ENCODE measurements at places on chromosomes 12 and 14.

- DNase-seq: no peak
Measured at GRCh38 chr12:79083181-79083580, 218.6 kb downstream of the SYT1 start.

GRCh38 chr14:34978444-34978843, 4.3 kb upstream of the SRP54 start:
- no peak for DNase-seq

- no peak for DNase-seq
Measured at GRCh38 chr12:14326699-14327098, 38.8 kb upstream of the ATF7IP start.

- DNase-seq: no peak
Measured at GRCh38 chr12:88946372-88946997, 366.2 kb upstream of the KITLG start.

- no peak for DNase-seq
Measured at GRCh38 chr14:65164068-65164824, 61.9 kb upstream of the MAX start.

GRCh38 chr12:97556302-97556779, 93.7 kb downstream of the RMST start:
- no peak for DNase-seq

GRCh38 chr12:93763746-93764147, 86.6 kb downstream of the CRADD start:
- no peak for DNase-seq

- DNase-seq: no peak
Measured at GRCh38 chr14:23670481-23670880, 34.3 kb downstream of the DHRS2 start.

DNA sequence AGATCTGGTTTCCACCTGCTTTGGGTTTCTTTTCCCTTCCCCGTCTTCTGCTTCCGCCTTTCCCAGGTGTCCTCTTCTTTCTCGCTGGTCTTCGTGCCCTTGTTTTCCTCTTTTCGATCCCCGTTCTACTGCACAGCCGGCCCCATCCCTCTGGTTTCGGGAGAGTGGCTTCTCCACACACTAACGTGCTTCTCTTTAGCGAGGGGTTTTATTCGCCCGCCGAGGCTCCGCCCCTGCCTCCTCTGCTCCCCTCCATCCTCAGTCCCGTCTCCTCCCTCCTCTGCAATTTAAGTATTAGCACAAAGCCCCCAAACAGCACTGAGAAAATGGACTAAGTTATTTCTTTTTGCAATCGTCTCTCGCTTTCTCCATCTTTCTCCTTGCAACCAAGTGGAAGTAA, at the start of gene SLC7A8:
Gene SLC7A8, minus strand, starts transcription at position 182 of the 400 bp plus-strand sequence. CDS start 746 bp downstream, outside the sequence.
- DNase-seq: peak; percentile 7

DNA sequence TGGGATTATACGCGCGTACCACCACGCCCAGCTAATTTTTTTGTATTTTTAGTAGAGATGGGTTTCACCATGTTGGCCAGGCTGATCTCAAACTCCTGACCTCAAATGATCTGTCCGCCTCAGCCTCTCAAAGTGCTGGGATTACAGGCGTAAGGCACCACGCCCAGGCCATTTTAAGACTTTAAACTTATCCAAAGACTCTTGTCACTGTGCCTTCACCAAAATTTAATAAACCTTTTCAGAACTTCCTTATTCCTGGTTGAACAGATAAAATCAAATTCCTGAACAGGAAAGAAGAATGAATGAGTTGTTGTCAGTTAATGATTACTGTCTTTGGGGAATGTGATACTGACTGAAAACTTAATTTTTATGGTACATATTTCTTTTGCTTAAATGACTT, 37.8 kb downstream of the GIT2 start:
- DNase-seq: no peak

GRCh38 chr14:33561488-33562175, 389.2 kb downstream of the EGLN3 start:
- no peak for DNase-seq

GRCh38 chr12:111220363-111220762, 148.5 kb downstream of the PHETA1 start:
- no peak for DNase-seq

DNA sequence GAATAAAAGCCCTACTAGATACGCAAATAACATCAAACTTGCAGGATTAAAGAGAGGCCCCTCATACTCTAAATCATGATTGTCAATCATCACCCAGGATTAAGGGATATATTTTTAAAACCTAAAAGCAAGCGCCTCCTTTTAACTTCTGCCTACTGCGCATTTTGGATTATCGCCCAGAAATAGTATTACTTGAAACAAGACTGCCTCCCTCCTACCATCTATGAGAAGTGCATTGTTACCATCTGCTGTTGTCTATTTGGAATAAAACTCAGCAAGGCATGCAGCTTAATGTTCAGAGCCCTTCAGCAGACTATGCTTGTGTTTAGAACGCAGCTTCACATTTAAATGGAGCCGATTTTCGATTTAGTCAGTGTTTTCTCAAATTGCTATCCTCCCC, 79.6 kb downstream of the EXOC5 start:
- DNase-seq: no peak

- DNase-seq: no peak
Measured at GRCh38 chr14:44372231-44372630, 134.9 kb downstream of the FSCB start.

DNA sequence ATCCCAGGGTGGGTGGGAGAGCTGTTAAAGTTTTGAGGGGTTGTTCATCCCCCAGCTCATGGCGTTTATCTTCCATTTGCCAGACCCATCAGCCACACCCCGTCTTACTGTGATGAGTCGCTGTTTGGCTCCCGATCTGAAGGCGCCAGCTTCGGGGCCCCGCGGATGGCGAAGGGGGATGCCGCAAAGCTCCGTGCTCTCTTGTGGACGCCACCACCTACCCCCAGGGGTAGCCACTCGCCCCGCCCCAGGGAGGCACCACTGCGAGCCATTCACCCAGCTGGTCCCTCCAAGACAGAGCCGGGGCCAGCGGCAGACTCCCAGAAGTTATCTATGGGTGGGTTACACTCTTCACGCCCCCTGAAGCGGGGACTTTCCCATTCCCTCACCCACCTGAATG, 5.7 kb downstream of the RITA1 start:
- DNase-seq: no peak

- DNase-seq: peak; percentile 10
Measured at GRCh38 chr14:102591372-102591943, 991 bp upstream of the RCOR1 start.

- DNase-seq: no peak
Measured at GRCh38 chr14:54053386-54053745, 96.7 kb upstream of the BMP4 start.

GRCh38 chr12:43282106-43282505, 269.9 kb downstream of the ADAMTS20 start:
- no peak for DNase-seq

DNA sequence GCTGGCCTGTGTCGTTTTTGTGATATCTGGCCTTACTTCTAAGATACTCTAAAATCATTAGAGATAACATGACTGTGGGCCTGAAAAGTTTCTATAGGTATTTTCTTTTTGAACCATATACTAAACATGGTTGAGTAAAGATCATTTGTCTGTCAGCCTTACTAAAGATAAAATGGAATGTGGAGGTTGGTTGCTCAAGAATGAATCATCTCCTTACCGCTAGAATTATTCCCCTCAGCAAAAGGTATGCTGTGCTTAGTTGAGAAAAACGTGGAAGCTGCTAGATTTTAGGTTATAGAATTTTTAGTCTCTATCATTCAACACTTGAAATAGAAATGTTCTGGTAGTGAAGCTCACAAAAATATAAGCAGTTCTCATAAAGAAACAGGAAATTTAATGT, 407.3 kb downstream of the AEBP2 start:
- DNase-seq: no peak

GRCh38 chr12:57066245-57066644, 12.3 kb downstream of the NEMP1 start:
- DNase-seq: no peak

GRCh38 chr14:43175896-43176295, 1331.2 kb downstream of the FSCB start:
- no peak for DNase-seq

All from stimulated activated CD8-positive, alpha-beta memory T cell treated with anti-CD3 and anti-CD28 coated beads, Interleukin-4, amount 100 ng/mL, for 4 hours (primary cell).